Right atrium auricular region (tissue), 2 donors: ENCODE measurements at places on chromosomes 1 and 21. TPM values are rescaled to one million over a fixed set of nuclear protein-coding genes. Genes with fewer than 3 reads are reported as not detected.
A peak's percentile ranks its signal among the peaks of the same experiment; 100 is the strongest.

Gene TGFB2
- total RNA-seq, result 8.7 TPM

Gene RHCE
- total RNA-seq, result not detected

Gene GOLT1A
- not detected for total RNA-seq

Gene NCAM2
- 2.3 TPM for total RNA-seq

Gene LMX1A
- not detected for total RNA-seq

Gene RAB7B
- 4.8 TPM for total RNA-seq

Gene TPTE
- total RNA-seq, result not detected

DNA sequence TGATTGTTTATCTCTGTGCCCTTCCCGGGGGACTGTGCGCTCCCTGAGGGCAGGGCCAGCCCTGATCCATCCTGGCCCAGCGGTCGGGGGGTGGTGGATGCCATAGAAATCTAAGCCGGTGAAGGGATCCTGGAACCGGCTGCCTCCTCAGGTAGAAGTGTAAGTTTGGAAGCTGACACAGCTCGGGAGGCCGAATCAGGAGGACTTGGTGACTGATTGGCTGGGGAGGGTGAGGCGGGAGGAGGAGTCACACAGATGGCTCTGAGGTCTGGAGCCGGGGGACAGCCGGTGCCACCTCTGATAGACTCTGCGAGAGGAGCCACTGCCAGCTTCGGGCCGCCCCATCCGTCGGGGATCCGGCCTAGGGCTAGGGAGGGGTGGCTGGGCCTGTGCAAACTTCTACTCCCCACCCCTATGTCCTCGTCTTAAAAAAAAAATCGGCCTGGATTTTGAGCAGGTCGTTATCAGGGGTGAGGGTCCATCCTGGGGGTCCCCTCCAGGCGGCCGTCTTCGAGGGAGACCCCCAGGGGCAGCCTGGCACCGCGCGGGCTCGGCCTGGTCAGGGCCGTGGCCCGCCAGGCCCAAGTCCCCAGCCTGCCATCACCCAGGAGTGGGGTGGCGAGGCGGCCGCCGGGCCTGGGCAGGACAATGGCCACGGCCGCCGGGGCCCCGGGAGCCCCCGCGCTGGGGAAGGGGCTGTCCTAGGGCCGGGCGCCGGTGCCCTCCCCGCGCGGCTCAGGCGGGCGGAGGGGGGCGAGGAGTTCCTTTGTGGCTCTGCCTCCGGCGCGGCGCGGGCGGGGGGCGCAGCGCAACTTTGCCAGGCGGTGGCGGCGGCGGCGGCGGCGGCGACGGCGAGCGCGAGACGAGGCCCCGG is 708 bp upstream of the ZNF362 start:
- peak; percentile 85 for DNase-seq

DNA sequence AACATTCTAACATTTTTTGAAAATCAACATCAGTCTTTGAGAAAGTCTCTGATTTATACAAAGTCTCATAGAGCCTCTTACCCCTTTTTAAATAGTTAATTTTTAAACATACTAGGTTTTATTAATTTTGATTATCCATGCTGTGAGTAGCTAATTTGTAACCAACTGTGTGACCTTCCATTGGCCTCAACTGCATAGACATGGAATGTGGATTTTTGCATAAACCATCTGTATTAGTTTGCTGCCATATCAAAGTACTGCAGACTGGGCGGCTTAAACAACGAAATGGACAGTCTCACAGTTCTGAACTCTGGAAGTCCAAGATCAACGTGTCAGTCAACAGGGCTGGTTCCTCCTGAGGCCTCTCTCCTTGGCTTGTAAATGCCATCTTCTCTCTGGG is 89.2 kb upstream of the AJAP1 start:
- DNase-seq, result no peak

DNA sequence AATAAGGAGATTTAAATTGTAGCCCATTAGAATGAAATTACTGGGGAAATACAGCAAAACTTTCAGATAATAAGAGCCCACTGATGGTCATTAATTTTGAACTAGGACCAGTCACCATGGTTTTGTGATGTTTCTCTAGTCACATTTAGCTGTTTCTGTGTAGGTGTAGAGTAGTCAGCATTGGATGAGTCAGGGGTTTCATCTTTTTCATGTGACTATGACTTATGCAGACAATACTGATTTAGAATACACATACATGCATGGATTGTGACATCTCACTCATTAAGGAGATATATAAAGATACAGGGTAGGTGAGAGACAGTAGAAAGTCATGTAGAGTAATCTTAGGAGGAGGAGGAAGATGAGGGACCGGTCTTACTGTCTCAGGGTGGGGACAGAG is 1192.7 kb downstream of the KCNT2 start:
- no peak for DNase-seq

- DNase-seq, result no peak
Measured at GRCh38 chr1:10117865-10118264, 85.1 kb downstream of the UBE4B start.

DNA sequence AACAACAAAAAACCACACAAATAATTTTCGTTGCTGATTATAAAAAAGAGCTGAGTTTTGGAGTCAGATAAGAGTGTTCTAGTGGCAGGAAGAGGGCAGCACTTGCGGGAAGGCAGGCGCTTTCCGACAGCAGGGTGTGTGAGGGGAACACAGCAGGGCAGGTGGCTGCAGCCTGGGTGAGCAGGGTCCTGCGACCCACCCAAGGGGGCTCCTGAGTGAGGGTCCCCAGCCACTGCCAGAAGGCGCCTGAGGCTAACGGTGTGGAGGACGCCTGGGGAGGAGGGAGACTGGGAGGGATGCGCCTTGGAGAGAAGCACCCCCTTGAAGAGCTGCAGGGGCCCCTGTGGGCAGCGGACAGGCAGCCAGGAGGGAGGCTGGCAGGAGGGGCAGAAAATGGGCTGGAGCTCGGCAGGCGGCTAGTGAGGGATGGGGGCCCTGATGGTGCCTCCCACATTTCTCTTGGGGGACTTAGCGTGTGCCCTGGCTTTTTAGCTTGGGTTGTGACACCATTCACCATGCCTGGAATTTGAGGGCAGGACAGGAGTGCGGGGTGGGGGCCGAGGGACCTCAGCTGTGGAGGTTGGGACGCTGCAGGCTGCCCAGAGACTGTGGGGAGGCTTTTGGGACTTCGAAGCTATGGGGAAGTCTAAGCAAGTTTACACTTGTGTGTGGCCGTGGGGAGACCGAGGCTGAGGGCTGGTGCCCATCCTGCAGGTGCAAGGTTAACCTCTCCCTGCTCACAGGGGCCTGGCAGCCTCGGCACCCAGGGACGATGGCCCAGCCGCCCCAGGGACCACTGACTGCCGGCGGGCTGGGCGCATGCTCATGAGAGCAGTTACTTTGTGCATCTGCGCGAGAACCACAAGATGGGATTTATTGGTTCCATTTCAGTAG is 111.4 kb downstream of the SIK1 start:
- DNase-seq, result no peak

- no peak for DNase-seq
Measured at GRCh38 chr1:109477821-109478220, 5.9 kb upstream of the ATXN7L2 start.

GRCh38 chr1:82818586-82818985 is 1017.9 kb downstream of the ADGRL2 start:
- DNase-seq, result no peak

- DNase-seq, result no peak
Measured at GRCh38 chr1:54816130-54816529, 15.0 kb upstream of the TTC22 start.

GRCh38 chr1:42940851-42941639 is 17.6 kb downstream of the SLC2A1 start:
- peak; percentile 73 for DNase-seq
